ENCODE measurements at places on chromosomes 4 and X. TPM values are rescaled to one million over a fixed set of nuclear protein-coding genes. Genes with fewer than 3 reads are reported as not detected.
A peak's percentile ranks its signal among the peaks of the same experiment; 100 is the strongest.

Gene SYNPO2
- 71.7 TPM for polyA plus RNA-seq

Gene MAGEA1
- not detected for polyA plus RNA-seq

Gene LRAT
- 0.03 TPM for polyA plus RNA-seq

Gene CDX4
- not detected for polyA plus RNA-seq

Gene HAND2
- 0.51 TPM for polyA plus RNA-seq

Gene RPGR
- polyA plus RNA-seq, result 2.0 TPM

Gene AMBN
- polyA plus RNA-seq, result not detected

Gene MAOB
- polyA plus RNA-seq, result 21.3 TPM

Gene SPRY1
- 15.3 TPM for polyA plus RNA-seq

Gene CCSER1
- not detected for polyA plus RNA-seq

- no peaks in the 10 kb centered on the region for H3K4me1 ChIP-seq
- no peak for DNase-seq
- H3K27me3 ChIP-seq, result no peaks in the 10 kb centered on the region
- no peak overlapping the region for H3K27ac ChIP-seq
- H3K4me3 ChIP-seq, result no peak overlapping the region
These were observed 234.8 kb upstream of the GNPDA2 start for GRCh38 chr4:44961001-44961755.

DNA sequence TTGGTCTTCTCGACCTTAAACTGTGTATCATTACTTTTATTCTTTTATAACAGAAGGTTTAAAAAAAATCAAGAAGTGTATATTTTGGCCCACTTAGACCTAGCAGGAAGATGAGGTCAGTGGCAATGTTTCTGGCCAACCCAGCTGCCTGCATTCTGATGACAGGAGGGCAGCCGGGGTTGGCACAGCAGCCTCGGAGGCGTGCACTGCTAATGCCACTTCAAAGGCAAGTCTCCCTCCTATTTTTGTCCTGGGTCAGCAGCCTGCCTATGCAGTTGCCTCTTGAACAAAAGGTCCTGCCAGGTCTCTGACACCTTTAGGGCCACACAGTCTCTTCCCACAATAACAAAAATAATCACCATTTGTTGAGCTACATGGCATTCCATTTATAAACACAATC lies 89.4 kb upstream of the MYOZ2 start:
- no peaks in the 10 kb centered on the region for H3K27me3 ChIP-seq
- H3K36me3 ChIP-seq, result no peaks in the 10 kb centered on the region
- no peak for DNase-seq
- no peak overlapping the region for H3K27ac ChIP-seq
- H3K4me3 ChIP-seq, result no peak overlapping the region

GRCh38 chr4:155811083-155811482 lies 52.3 kb downstream of the GUCY1B1 start:
- H3K27ac ChIP-seq, result no peak overlapping the region
- H3K36me3 ChIP-seq, result no peaks in the 10 kb centered on the region
- H3K27me3 ChIP-seq, result no peaks in the 10 kb centered on the region
- peak; percentile 20 for DNase-seq
- H3K4me3 ChIP-seq, result no peak overlapping the region

GRCh38 chr4:85818700-85819099 lies 343.8 kb downstream of the ARHGAP24 start:
- no peak for DNase-seq
- H3K27me3 ChIP-seq, result no peaks in the 10 kb centered on the region
- no peak overlapping the region for H3K27ac ChIP-seq
- peaks cover 3% of the 10 kb centered on the region for H3K4me1 ChIP-seq
- no peak overlapping the region for H3K4me3 ChIP-seq

- no peak overlapping the region for H3K27ac ChIP-seq
- no peaks in the 10 kb centered on the region for H3K27me3 ChIP-seq
- no peaks in the 10 kb centered on the region for H3K36me3 ChIP-seq
- H3K4me1 ChIP-seq, result no peaks in the 10 kb centered on the region
These were observed 408.5 kb downstream of the GLUD2 start for GRCh38 chrX:121455890-121456289.

GRCh38 chr4:36220776-36221175 lies 23.5 kb downstream of the ARAP2 start:
- no peak overlapping the region for H3K27ac ChIP-seq
- no peaks in the 10 kb centered on the region for H3K4me1 ChIP-seq
- DNase-seq, result no peak
- H3K27me3 ChIP-seq, result no peaks in the 10 kb centered on the region

GRCh38 chr4:152680988-152681603 lies 1.3 kb upstream of the TMEM154 start:
- no peaks in the 10 kb centered on the region for H3K27me3 ChIP-seq
- H3K4me3 ChIP-seq, result no peak overlapping the region
- no peaks in the 10 kb centered on the region for H3K36me3 ChIP-seq
- peak; percentile 95 for DNase-seq
- no peak overlapping the region for H3K27ac ChIP-seq
- peaks cover 3% of the 10 kb centered on the region for H3K4me1 ChIP-seq

- H3K27ac ChIP-seq, result no peak overlapping the region
- no peaks in the 10 kb centered on the region for H3K27me3 ChIP-seq
- no peak overlapping the region for H3K4me3 ChIP-seq
- DNase-seq, result no peak
These were observed 45.4 kb upstream of the STS start for GRCh38 chrX:7102119-7102518.

DNA sequence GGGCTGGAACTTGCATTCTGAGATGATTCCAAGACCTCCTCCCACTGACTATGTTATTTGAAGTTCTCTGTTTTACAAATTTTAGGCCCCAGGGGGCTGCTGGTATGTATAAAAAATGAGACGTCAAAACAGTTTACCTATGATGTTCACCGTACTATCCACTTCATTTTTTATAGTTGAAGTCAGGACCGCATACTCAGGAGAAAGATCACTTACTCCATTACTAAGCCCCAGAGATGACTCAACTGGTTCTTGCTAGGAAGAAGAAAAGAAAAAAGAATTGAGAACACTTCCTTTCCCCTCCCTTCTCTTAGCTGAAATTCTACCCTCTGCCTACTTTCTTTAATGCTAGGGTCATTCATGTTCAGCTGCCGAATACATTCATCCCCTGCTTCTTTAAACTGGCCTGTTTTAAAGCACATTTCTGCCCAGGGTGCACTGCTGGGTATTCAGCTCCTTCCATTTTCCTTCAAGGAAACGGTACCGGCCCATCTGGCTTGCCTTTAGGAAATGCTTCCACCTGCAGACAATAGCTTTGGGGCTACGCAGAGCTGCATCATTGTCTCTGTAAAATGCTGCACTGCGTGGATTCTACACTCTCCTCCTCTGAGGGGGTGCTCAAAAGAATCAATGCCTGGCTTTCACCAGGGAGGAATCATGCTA lies 66.2 kb downstream of the IRF2 start:
- H3K27ac ChIP-seq, result no peak overlapping the region
- no peaks in the 10 kb centered on the region for H3K27me3 ChIP-seq
- H3K36me3 ChIP-seq, result peaks cover 15% of the 10 kb centered on the region

GRCh38 chr4:101183221-101183620 lies 164.1 kb downstream of the PPP3CA start:
- no peaks in the 10 kb centered on the region for H3K36me3 ChIP-seq
- no peak overlapping the region for H3K27ac ChIP-seq
- H3K4me1 ChIP-seq, result peaks cover 2% of the 10 kb centered on the region
- no peaks in the 10 kb centered on the region for H3K27me3 ChIP-seq
- no peak for DNase-seq
- H3K4me3 ChIP-seq, result no peak overlapping the region

DNA sequence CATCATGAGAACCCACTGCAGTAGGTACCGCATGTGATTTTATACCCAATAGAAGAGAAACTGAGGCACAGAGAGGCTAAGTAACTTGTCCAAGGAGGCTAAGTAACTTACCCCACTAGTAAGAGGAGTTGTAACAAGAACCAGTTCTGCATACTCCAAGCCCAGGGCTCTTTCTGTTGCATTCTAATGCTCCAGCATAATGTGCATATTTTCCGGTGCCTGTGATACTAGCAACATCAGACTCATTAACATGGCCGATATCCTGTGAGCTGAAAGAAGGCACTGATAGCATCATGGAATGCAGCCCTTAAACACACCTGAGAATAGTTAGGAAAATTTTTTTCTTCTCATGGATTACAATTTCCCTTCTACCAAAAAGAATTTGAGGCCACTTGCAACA lies 39.7 kb upstream of the KLF3 start:
- no peaks in the 10 kb centered on the region for H3K4me1 ChIP-seq
- H3K4me3 ChIP-seq, result no peak overlapping the region
- no peak overlapping the region for H3K27ac ChIP-seq
- no peaks in the 10 kb centered on the region for H3K27me3 ChIP-seq
- DNase-seq, result no peak

DNA sequence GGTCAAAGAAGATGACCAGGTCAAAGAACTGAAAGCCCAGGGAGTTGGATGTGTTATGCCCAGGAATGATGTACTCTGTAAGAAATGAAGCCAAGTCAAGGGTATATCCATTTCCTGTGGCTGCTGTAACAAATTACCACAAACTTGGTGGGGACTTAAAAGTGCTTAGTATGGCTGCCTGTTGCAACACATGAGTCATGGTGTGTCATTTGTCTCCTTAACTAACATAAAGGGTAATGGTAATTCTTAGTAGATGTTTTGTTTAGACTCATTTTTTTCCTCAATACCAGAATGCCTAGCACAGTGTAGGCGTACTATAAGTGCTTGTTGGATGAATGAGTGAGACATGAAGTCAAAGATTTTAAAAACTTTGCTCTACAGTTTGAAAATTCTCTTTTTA lies 45.7 kb downstream of the SYTL5 start:
- peak; percentile 97 for DNase-seq
- no peak overlapping the region for H3K4me3 ChIP-seq
- H3K4me1 ChIP-seq, result no peaks in the 10 kb centered on the region
- no peaks in the 10 kb centered on the region for H3K27me3 ChIP-seq
- no peak overlapping the region for H3K27ac ChIP-seq

GRCh38 chr4:89657931-89658700 lies 178.8 kb downstream of the SNCA start:
- no peaks in the 10 kb centered on the region for H3K4me1 ChIP-seq
- H3K27ac ChIP-seq, result no peak overlapping the region
- DNase-seq, result peak; percentile 74
- H3K36me3 ChIP-seq, result no peaks in the 10 kb centered on the region
- H3K27me3 ChIP-seq, result no peaks in the 10 kb centered on the region

- no peak for DNase-seq
- no peaks in the 10 kb centered on the region for H3K4me1 ChIP-seq
- no peak overlapping the region for H3K4me3 ChIP-seq
- H3K27me3 ChIP-seq, result no peaks in the 10 kb centered on the region
- H3K36me3 ChIP-seq, result no peaks in the 10 kb centered on the region
These were observed 110.4 kb upstream of the BEND4 start for GRCh38 chr4:42262701-42263490.
